ENCODE measurements at places on chromosomes 7 and 10.

DNA sequence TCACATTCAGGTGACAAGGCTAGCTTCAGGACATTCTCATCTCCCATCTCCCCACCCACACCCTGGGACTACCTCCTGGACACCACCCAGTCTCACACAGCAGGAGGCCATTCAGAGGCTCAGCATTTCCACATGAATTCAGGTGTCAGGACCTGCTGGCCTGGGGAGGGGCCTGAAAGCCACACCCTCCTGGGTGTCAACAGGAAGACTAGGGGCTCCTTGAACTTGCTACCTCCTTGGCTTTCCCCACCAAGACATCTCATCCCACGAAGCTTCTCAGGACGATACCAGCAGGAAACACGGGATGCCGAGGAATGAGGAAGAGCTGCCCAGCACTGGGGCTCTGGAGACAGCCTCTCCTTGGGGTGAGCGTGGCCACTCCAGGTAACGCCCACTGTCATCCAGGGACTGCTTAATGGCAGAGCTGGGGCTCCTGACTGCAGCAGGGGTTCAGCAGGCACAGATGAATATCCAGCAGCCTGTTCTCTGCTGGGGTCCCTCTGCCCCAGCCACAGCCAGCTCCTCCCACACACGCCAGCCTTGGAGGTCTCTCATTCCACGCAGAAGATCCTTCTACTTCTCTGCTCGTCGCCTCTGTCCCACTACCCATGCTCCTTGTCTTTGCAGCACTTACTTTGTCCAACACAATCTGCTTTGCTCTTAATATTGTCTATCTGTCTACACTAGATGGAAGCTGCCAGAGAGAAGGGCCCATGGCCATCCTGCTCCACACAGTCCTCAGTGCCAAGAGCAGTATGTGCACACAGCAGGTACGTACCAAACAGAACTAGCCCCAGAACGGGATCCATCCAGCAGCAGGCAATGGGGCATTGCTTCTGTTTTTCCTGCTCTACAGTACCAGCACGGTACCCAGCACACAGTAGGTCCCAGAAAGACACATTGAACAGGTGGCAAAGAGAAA lies 88.7 kb downstream of the FAM53B start:
- no peak for DNase-seq

- DNase-seq = no peak
Observed at GRCh38 chr7:23114896-23115295, 9.3 kb downstream of the KLHL7 start.

DNA sequence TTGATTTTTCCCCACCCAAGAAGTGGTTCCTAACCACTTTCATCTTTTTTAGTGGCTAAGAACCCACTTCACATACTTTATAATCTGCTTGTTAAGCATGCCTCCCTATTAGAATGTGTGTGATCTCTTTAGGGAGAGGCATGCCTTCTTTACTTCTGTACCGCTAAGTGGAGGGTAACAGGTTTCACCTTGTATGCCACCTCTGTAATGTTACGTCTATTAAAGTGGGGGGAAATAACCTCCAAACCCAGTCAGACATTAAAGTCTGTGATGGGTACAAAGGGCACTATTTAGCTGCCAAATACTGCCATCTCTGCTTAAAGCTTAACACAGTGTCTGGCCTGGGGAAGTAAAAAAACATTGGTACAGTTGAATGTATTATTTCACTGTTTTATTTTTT lies 51.9 kb downstream of the EPC1 start:
- no peak for DNase-seq

DNA sequence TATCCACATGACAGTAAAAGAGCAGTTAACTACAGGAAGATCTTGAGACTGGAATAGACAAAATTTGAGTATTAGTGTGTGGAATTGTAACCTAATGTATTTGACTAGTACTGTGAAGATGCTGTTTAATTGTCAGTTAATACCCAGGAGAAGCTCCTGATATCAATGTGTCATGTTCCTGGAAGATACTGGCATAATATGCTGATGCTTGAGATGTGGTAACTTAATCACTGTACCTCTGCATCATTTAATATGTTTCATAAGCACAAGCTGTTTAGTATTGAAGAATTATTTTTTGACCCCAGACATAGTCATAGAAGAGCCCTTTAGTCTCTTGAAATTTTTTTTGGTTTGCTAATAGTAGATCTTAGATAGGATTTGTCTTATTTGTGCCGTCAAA lies 15.4 kb downstream of the CCSER2 start:
- DNase-seq = no peak

GRCh38 chr10:19825700-19826099 lies 9.5 kb downstream of the PLXDC2 start:
- no peak for DNase-seq

DNA sequence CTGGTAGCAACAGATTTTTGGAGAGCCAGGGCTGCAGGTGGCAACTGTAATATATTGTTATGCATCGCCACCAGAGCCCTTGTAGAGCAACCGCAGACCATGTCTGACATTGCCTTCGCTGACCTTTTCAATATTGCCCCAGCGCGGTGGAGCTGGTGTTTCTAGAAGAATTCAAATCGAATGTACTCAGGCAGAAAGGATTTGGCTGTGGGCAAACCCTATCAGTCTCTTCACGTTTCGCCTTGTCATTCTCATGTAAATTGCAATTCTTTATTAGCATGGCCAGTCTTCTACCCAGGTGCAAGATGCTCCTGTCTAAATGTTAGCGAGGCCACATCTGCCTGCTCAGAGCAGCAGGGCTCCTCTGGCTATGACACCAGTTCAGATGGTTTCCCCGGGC lies 490.2 kb upstream of the AUTS2 start:
- no peak for DNase-seq
